Stomach (tissue), 19 donors: ENCODE measurements at places on chromosomes 3 and 15. TPM values are rescaled to one million over a fixed set of nuclear protein-coding genes. Genes with fewer than 3 reads are reported as not detected.

Gene ZNF662
- total RNA-seq: 3.8 TPM

Gene STRIT1
- not detected for total RNA-seq

Gene CHL1
- 11.2 TPM for total RNA-seq

Gene FBXO40
- total RNA-seq: not detected

- H3K4me1 ChIP-seq: peaks cover 11% of the 10 kb centered on the region
- H3K36me3 ChIP-seq: no peaks in the 10 kb centered on the region
- H3K27ac ChIP-seq: no peak overlapping the region
- no peaks in the 10 kb centered on the region for H3K27me3 ChIP-seq
These were observed 89.5 kb downstream of the ANP32A start for GRCh38 chr15:68730976-68731897.

- H3K36me3 ChIP-seq: no peaks in the 10 kb centered on the region
- H3K4me1 ChIP-seq: no peaks in the 10 kb centered on the region
- H3K27me3 ChIP-seq: no peaks in the 10 kb centered on the region
These were observed 408.1 kb upstream of the NR2F2 start for GRCh38 chr15:95922431-95922830.

DNA sequence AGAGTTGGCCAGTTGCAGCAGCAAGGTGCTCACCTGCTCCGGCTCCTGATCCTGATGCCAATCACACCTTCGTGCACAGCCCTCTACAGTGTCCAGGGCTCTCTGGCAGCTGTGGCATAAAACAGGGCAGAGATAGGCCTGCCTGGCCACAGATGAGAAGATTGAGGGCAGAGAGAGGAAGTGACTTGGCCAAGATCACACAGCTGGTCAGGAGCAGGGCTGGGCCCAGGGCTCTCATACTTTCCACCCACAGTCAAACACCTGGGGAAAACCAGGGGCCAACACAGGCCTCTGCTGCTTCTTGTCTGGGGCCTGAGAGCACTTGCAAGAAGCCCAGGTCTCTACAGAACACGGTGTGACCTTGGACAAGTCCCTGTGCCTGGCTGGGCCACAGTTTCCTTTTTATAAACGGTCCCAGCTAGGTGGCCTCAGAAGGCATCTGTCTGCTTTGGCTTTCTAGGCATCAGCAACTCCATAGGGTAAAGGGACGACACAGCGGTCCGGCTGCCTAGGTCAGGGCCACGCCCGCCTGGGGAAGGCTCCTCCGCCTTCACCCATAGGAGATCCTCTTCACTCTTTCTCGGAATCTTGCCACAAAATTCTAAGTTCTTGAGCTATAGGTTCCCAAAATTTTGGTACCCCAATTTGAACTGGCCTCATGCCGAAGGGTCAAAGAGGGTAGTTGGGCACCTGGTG is 3.1 kb downstream of the ATP2B2 start:
- no peak for DNase-seq
- H3K4me3 ChIP-seq: no peak overlapping the region
- H3K27me3 ChIP-seq: peaks cover 76% of the 10 kb centered on the region

Gene MELTF
- 3.5 TPM for total RNA-seq

- H3K4me1 ChIP-seq: peaks cover 79% of the 10 kb centered on the region
- no peaks in the 10 kb centered on the region for H3K36me3 ChIP-seq
- no peak for DNase-seq
- no peak overlapping the region for H3K27ac ChIP-seq
- H3K27me3 ChIP-seq: no peaks in the 10 kb centered on the region
These were observed 59.2 kb downstream of the PIAS1 start for GRCh38 chr15:68113273-68113672.

Gene AGTR1
- total RNA-seq: 3.2 TPM

Gene AGBL1
- total RNA-seq: not detected

DNA sequence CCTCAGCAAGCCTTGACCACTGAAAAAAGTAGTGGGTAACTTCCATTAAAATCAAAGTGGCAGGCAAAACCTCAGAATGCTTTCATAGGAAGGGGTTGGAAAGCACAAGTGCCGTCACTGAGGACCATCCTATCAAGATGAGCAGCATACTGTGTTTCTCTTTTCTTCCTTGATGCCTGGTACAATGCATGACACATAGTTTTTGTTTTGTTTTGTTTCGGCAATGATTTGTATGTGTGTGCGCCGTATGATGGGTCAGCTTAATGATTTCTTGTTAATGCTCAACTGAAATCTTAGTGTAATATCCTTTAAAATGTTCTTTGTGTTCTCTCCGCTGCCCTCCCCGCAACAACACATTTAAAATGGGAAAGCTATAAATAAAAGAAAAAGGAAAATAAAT is 476.4 kb upstream of the KCNMB2 start:
- no peak overlapping the region for H3K4me3 ChIP-seq
- no peak for DNase-seq
- H3K4me1 ChIP-seq: peaks cover 27% of the 10 kb centered on the region
- no peaks in the 10 kb centered on the region for H3K27me3 ChIP-seq
- H3K36me3 ChIP-seq: no peaks in the 10 kb centered on the region

- no peaks in the 10 kb centered on the region for H3K36me3 ChIP-seq
- no peak overlapping the region for H3K27ac ChIP-seq
- H3K4me3 ChIP-seq: no peak overlapping the region
- peaks cover 5% of the 10 kb centered on the region for H3K4me1 ChIP-seq
These were observed 61.6 kb downstream of the NEK10 start for GRCh38 chr3:27307566-27307965.

GRCh38 chr3:47243419-47244147 is 39.0 kb downstream of the KIF9 start:
- no peaks in the 10 kb centered on the region for H3K36me3 ChIP-seq
- no peak overlapping the region for H3K27ac ChIP-seq
- no peaks in the 10 kb centered on the region for H3K27me3 ChIP-seq
- no peak for DNase-seq
- H3K4me3 ChIP-seq: no peak overlapping the region

Gene SHQ1
- 12.3 TPM for total RNA-seq

- no peaks in the 10 kb centered on the region for H3K36me3 ChIP-seq
- no peaks in the 10 kb centered on the region for H3K4me1 ChIP-seq
- H3K27me3 ChIP-seq: no peaks in the 10 kb centered on the region
- no peak for DNase-seq
- H3K4me3 ChIP-seq: no peak overlapping the region
- H3K27ac ChIP-seq: no peak overlapping the region
These were observed 458.5 kb upstream of the ARRDC4 start for GRCh38 chr15:97502038-97502437.

GRCh38 chr15:79863886-79864285 is 32.9 kb downstream of the MTHFS start:
- no peak for DNase-seq
- H3K4me1 ChIP-seq: peaks cover 41% of the 10 kb centered on the region
- no peak overlapping the region for H3K4me3 ChIP-seq
- H3K27ac ChIP-seq: no peak overlapping the region

DNA sequence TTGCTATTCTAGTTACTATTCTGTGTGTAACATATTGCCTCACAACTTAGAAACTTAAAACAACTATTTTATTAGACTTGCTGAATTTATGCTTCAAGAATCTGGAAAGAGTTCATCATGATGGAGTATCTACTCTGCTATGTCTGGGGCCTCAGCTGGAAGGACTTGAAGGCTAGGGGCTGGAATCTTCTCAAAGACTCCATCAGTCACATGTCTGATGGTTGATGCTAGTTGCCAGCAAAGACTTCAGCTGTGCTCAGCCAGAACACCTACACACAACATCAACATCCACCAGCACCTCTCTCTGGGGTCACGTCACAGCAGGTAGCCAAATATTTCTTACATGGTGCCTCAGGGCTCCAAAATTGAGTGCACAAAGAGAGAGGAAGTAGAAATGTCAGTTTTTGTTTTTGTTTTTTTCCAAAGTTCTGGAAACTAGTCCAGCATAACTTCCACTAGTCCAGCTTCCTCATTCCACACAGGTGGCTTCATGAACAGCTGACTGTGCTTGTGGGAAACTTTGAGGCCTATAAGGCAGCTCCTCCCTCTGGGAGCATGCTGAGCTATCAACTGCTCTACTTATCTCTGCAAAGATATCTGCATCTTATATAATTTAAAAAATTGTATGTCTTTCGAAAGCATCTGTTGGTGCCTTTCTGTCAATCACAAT is 325.4 kb upstream of the AGTR1 start:
- H3K27ac ChIP-seq: no peak overlapping the region
- no peak overlapping the region for H3K4me3 ChIP-seq
- H3K4me1 ChIP-seq: no peaks in the 10 kb centered on the region
- H3K27me3 ChIP-seq: no peaks in the 10 kb centered on the region
- no peaks in the 10 kb centered on the region for H3K36me3 ChIP-seq

GRCh38 chr15:64774629-64775493 is 528 bp downstream of the RBPMS2 start:
- peaks cover 9% of the 10 kb centered on the region for H3K4me1 ChIP-seq
- peak overlapping the region; percentile 72 for H3K4me3 ChIP-seq
- DNase-seq: peak; percentile 26
- peak overlapping the region; percentile 82 for H3K27ac ChIP-seq

DNA sequence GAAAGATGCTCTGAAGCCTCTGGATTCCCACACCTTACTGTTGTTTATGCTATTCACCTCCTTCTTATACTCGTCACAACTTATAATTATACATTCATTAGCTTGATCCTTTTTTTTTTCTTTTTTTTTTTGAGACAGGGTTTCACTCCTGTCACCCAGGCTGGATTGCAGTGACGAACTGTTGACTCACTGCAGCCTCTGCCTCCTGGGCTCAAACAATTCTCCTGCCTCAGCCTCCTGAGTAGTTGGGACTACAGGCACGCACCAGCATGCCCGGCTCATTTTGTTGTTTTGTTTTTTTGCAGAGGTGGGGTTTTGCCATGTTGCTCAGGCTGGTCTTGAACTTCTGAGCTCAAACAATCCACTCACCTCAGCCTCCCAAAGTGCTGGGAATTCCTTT is 143.6 kb downstream of the PLCL2 start:
- no peaks in the 10 kb centered on the region for H3K36me3 ChIP-seq
- no peaks in the 10 kb centered on the region for H3K4me1 ChIP-seq
- no peak for DNase-seq
- H3K27me3 ChIP-seq: no peaks in the 10 kb centered on the region

- no peaks in the 10 kb centered on the region for H3K4me1 ChIP-seq
- H3K36me3 ChIP-seq: no peaks in the 10 kb centered on the region
- no peak for DNase-seq
- H3K4me3 ChIP-seq: no peak overlapping the region
- no peaks in the 10 kb centered on the region for H3K27me3 ChIP-seq
These were observed 86.9 kb downstream of the C3orf80 start for GRCh38 chr3:160312014-160312624.

DNA sequence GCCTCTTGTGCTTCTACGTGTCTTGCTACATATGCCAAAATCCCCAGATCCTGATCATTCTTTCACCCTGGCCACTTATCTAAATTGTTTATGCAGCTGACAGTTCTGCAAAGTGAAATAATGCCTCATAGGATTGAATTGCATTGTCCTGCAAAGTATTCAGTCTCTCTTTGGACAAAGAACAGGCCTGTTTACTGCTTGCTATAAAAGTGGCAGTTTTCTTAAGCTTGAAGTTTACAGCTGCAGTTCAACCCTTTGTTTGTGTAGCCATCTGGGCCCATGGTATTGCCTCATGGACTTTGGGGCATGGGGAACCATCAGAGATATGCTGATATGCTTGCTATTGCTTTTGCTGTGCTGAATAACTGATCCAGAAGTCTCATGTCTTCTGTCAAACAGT is 523.2 kb downstream of the OTOL1 start:
- no peaks in the 10 kb centered on the region for H3K36me3 ChIP-seq
- H3K27ac ChIP-seq: no peak overlapping the region
- H3K4me3 ChIP-seq: no peak overlapping the region
- peak; percentile 4 for DNase-seq
- H3K27me3 ChIP-seq: no peaks in the 10 kb centered on the region
- no peaks in the 10 kb centered on the region for H3K4me1 ChIP-seq
